SK-MEL-5 (cell line): ENCODE measurements at places on chromosomes 5 and 9. TPM values are rescaled to one million over a fixed set of nuclear protein-coding genes. Genes with fewer than 3 reads are reported as not detected.

- DNase-seq = peak; percentile 10
Observed at GRCh38 chr5:158640593-158640980, 459.1 kb downstream of the EBF1 start.

- no peak for DNase-seq
Observed at GRCh38 chr9:91258451-91258850, 103.3 kb downstream of the AUH start.

- no peak for DNase-seq
Observed at GRCh38 chr5:143713047-143714003, 98.6 kb upstream of the HMHB1 start.

DNA sequence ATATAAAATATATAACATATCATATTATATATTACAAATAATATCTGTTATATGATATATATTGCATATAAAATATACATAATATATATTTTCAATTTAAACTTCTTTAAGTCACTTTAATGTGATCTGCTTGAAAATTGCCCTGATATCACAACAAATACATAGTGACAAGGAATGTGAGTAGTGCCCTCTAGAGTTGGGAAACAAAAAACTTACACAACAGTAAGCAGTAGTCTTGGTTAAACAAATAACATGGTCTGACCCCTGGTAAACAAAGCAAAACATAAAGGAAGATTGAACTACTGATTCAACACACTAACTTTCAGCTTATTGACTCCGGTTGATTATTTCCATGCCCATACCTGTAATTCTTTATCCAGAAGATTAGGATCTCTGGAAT, 188.3 kb upstream of the NMUR2 start:
- peak; percentile 33 for DNase-seq

- DNase-seq = no peak
Observed at GRCh38 chr9:82721593-82721992, 341.3 kb downstream of the RASEF start.

DNA sequence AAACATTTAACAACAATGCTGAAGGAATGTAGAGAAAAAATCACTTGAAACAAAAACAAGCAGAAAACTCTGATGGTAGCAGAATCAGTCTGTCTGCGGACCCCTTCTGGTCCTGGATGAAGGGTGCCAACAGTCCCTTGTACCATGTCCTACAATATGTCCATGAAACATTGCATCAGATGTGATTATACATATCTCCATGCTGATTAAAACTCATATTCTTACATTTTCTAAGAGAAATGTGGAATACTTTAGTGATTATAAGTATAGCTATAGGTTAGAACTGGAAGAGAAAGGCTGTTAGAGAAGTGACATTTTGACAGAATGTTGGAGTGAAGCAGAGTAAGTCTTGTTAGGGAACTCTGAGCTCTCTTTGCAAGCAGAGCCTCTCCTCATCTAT, 286.1 kb downstream of the SH3GL2 start:
- no peak for DNase-seq

DNA sequence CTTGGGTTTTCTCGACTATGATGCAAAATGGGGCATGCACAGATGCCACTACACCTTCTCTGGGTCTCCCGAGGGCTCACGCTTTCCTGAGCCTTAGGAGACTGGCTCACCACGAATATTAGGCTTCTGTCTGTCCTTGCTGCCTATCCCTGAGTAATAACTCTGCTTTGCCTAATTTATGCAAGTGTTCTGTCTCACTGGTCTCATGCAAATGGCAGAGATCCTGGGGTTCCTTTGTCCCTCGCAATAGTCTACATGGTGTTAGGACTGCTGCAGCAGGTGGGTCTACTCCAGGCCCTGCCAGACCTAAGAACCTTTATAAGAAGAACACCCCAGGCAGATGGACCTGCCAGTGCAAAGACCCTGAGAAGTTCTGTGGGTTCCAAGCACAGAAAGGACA, 72.3 kb upstream of the HRH2 start:
- DNase-seq = no peak

DNA sequence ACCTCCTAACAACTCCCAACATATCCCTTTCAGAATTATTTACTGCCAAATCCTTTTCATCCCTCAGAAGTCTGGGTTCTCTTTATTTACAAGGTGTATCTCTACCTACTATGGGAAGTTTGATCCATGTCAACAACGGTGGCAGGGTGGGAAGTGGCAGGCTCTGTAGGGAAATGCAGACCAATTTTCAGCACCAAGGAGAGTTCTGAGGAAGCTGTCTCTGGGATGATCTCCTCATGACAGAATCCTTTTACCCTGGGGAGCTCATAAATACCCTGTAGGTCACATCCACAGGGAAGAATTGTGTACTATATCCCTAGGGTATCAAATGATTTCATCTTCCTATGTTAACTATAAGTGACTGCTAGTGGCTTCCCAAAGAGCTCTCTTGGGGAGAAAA, 107.8 kb upstream of the NEK6 start:
- DNase-seq = peak; percentile 87

SEPTIN8 gene
- 20.4 and 21.4 TPM in 2 replicates for total RNA-seq

DBH gene
- not detected in 2 replicates for total RNA-seq

KLF9 gene
- total RNA-seq = 42.7 and 43.1 TPM in 2 replicates

AIF1L gene
- 32.6 and 32.7 TPM in 2 replicates for total RNA-seq
